ENCODE measurements at places on chromosomes 3 and 15. TPM values are rescaled to one million over a fixed set of nuclear protein-coding genes. Genes with fewer than 3 reads are reported as not detected.

DNA sequence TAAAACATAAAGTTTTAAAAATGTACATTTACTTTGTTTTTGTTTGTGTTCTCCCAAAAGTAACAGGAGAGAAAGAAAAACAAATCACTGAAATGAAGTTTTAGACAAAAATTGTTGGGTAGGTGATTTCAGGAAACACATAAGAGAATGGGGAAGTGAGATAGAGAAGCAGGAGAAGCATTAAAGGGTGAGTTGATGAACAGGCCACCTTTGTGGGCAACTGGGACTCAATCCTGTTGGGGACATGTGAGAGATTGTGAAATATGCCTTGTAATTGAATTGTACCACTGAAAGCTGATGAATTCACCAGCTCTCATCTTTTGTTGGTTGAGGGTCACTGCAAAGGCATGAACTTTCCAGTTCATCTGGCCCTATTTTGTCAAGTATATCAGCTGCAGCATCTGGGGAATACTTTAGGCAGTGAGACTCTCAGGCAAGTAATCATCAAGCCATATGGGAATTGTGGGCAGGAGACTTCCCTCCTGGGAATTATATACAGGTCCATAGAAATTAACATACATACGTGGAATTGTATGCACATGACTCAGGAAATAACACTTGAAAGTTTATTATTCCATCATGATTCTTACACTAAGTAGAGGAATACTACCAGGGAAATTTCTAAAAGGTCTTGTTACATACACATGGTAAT is 181.0 kb downstream of the ZBBX start:
- DNase-seq, result no peak

DNA sequence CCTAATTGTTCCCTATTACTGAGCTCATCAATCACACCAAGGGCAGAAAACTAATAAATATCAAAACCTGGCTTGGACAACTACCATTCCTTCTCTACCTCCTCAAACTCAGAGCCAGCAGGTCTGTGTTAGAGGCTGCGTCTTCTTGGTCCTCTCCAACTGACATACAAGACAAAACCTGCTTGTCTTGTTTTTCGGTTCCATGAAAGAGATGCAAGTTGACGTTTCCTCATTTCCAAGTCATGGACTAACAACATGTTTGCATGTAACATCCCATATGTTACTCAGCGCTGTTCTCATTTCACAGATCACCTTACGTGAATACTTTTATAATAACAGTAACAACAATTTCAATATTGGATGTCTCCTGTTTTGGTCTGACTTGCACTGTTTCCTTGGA is 110.9 kb downstream of the LMLN start:
- no peak for DNase-seq

PRR23A gene
- not detected for total RNA-seq

DNA sequence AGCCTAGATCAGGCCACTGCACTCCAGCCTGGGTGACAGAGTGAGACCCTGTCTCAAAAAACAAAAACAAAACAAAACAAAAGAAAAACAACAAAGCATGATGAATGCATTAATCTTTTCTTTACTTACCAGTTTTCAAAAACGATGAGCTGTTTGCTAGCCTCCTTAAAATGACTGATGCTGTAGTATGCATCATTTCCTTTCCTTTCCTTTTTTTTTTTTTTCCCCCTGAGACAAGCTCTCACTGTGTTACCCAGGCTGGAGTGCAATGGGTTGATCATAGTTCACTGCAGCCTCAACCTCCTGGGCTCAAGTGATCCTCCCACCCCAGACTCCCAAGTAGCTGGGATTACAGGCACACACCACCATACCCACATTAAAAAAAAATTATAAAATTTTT is 202.0 kb downstream of the ADAMTSL3 start:
- DNase-seq, result no peak

DNA sequence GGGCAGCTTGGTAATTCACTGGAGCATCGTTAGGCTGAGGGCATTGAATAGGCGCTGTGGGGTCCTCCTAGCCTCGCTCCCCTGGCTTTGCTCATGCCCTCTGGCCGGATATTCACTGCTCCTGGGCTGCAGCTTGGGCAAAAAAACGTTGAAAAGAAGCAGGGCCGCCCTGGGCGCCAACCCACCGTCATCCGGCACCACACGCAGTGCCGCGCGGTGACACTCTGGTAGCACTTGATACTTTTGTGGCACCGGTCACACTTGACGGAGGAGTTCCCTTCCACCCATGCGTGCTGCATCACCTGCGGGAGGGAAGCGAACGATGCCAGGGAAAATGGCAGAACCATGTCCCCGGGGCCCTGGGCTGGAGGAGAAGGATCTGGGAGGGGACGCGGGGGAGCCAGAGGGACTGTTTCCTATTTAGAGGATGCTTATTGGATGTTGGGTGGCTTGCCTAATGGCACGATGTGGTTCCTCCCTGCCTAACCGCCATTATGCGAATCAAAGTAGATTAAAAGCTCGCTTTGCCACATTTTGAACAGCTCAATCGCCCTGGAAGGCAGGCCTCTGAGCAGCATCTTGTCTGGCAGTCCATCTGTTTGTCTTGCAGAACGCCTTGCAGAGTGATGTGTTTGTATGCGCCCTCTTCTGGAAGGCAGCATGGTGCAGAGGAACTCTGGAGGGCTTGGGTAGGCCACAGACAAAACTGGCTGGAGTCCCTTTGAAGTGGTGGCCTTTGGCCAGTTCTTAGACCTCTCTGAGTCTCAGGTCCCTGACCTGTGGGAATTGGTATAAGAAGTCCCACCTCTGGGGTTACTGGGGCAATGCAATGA is 93.2 kb downstream of the DGKG start:
- no peak for DNase-seq
